Muscle of back (tissue), 13 donors: ENCODE measurements at places on chromosomes 4 and X. TPM values are rescaled to one million over a fixed set of nuclear protein-coding genes. Genes with fewer than 3 reads are reported as not detected.

The KLHL13 gene
- 59.2 TPM for polyA plus RNA-seq

The PLK4 gene
- 11.6 TPM for polyA plus RNA-seq

The FAM47E gene
- 1.1 TPM for polyA plus RNA-seq

The KIT gene
- 11.2 TPM for polyA plus RNA-seq
